ENCODE measurements at places on chromosomes 2 and 18. TPM values are rescaled to one million over a fixed set of nuclear protein-coding genes. Genes with fewer than 3 reads are reported as not detected.

The VWC2L gene
- not detected for total RNA-seq

The SPATA3 gene
- not detected for total RNA-seq

The TBR1 gene
- under 0.01 TPM for total RNA-seq

The CFAP221 gene
- total RNA-seq: not detected

The ELOA2 gene
- not detected for total RNA-seq

The WNT10A gene
- not detected for total RNA-seq
